ENCODE measurements at places on chromosomes 7 and 10.

GRCh38 chr7:139482662-139483466 is 609 bp downstream of the KLRG2 start:
- peak; percentile 73 for DNase-seq

DNA sequence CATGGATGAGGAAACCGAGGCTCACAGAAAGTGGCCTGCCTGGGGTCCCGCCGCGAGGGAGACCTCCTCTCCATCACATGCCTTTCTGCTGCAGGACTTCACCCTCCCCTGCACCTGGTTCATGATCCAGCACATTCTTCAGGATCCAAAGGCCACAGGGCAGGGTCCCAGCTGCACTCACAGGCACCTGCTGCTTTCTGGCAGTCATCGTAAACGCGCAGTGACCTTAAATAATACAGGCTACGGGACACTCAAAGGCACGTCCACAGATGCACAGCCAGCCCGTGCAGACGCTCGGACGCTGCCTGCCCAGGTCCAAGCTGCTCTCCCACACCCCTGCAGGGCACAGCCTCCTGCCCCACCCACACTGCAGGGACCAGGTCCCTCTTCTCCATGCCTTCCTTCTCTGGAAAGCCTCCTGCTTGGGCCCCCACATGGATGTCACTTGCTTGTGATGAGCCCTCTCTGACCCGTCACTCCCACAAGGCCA is 49.9 kb downstream of the CALML3 start:
- DNase-seq = no peak

DNA sequence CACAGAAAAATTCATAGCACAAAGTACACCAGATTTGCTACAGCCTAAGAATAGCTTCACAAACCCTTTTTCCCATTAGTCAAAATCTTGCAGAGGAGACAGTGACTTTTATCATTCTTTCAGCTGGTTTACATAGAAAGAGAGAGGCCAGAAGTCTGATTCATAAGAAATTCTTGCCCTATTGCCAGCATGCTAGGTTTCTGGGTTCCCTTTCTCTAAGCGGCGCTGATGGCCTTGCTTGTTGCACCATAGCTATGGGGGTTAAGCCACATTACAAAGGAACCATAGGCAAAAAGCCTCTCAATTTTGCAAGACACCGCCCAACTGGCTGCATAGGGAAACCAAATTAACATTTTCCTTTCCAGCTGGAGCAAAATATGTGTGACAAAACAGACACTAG is 87.4 kb downstream of the ZNF467 start:
- no peak for DNase-seq

GRCh38 chr7:83413831-83414230 is 235.1 kb downstream of the SEMA3E start:
- DNase-seq = no peak

DNA sequence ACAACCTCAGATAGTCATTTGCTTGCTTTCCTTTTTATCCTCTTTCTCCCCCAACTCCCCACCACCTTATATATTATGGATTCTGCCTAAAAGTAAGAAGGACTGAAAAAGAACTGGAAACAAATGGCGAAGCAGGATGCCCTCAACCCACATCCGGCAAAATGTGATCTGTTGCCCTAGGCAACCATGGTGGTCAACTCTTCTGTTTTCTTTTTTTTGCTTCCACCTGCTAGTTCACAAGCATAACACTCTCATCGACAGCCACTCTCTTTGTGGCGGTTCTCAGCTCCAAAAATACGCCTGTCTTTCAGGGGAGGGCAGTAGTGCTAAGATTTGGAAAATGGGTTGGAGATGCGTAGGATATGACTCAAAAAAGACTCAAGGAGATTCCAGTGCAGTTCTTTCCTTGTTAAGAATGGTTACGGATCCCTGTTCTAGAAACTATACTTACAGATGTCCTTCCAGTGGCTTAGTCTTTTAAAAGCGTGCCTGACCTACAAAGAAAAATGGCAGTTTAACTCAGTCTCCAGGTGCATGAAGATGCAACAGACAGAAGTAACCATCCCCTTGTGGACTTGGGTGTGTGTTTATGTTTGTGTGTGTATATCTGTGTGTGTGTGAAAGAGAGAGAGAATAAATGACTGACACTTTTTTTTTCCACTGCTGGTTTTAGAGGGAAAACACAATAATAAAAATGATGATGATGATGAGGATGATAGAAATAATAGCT is 10.7 kb downstream of the APBB1IP start:
- peak; percentile 19 for DNase-seq

- no peak for DNase-seq
Observed at GRCh38 chr10:116121640-116122525, 151.1 kb downstream of the GFRA1 start.

- DNase-seq = no peak
Observed at GRCh38 chr7:44172352-44172751, 16.9 kb downstream of the GCK start.

GRCh38 chr10:69955897-69956740 is 96.5 kb upstream of the MACROH2A2 start:
- DNase-seq = no peak

DNA sequence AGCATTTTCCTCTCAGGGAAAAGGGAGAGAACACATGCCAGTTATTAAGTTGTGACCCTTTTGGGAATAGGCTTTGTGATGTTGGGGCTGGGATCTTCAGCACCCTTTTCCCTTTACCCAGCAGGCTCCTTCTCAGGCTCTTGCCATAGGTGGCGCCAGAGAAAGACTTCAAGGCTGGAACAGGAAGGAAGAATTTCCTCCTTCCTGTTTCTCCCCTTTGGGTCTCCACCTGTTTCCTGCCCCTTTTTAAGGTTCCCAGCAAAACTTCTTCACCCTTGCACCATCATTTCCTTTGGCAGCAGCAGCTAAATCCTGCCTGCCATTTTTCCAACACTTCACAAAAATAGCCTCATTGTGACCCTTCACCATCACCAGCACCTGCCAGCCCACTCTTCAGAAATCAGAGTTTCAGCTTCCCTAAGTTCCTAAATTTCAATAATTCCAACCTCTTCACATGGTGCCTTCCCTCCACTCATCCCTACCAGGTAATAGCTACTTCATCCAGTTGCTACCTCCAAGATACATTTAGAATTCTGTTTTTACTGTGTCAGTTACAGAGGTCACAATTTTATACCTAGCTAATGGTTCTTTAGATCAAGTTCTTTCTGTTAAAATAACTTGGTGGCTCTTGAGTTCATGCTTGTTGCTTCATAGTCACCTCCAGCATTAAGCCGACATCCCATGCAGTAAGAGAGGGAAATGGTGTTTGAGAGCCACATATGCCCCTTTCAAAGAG is 22.4 kb upstream of the FOXK1 start:
- peak; percentile 70 for DNase-seq

GRCh38 chr7:38040831-38041230 is 120.4 kb downstream of the EPDR1 start:
- no peak for DNase-seq

GRCh38 chr7:115359119-115359518 is 437.2 kb downstream of the MDFIC start:
- no peak for DNase-seq

DNA sequence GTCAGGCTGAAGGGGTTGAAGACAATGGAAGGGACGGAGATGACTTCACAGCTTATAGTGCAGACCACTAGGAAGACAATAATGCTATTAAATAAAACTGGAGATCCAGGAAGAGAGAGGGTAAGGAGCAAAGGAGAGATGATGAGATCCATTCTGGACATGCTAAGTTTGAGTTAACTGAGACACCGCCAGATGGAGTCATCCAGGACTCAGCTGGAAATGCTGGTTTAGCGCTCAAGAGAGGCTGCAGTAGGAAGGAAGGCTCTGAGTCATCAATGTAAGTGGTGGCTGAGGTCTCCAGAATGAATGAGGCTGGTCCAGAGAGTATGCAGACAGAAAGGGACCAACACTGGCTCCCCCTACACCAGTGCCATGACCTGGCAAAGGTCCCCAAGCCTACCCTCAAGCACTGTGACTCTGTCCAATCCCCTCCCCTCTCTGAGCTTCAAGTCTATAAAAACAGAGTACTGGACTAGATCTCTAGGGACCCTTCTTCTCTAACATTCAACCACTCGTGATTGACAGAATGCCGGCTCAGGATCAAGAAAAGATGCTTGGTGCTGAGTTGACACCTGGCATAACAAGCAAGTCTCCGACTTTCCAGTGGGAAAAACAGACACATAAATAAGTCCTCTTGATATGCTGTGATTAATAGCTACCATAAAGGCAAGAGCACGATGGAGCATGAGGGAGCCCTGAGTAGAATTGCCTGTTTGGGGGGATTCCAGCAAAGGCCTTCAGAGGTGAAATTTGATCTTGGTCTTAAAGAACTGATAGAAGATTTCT is 8.9 kb downstream of the GFRA1 start:
- DNase-seq = no peak

- peak; percentile 77 for DNase-seq
Observed at GRCh38 chr7:33185786-33186185, 56.4 kb downstream of the BBS9 start.

DNA sequence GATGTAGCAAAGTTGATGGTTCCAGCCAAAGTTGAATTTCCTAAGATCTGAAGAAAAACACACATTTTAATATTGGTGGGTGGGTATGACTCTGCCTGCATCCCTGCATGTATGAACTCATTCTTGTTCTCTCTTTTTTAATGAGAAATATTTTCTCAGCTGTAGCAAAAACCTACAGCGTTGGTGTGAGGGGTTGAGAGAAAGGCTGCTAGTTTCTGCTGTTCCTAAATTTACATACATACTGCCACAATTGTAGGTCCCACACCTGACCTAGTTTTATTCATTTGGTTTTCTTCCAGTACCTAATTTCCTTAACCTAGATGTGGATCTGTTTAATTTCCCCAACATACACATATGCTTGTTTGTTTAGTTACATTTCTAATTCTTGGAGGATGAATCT is 4.6 kb downstream of the AGFG2 start:
- DNase-seq = no peak

DNA sequence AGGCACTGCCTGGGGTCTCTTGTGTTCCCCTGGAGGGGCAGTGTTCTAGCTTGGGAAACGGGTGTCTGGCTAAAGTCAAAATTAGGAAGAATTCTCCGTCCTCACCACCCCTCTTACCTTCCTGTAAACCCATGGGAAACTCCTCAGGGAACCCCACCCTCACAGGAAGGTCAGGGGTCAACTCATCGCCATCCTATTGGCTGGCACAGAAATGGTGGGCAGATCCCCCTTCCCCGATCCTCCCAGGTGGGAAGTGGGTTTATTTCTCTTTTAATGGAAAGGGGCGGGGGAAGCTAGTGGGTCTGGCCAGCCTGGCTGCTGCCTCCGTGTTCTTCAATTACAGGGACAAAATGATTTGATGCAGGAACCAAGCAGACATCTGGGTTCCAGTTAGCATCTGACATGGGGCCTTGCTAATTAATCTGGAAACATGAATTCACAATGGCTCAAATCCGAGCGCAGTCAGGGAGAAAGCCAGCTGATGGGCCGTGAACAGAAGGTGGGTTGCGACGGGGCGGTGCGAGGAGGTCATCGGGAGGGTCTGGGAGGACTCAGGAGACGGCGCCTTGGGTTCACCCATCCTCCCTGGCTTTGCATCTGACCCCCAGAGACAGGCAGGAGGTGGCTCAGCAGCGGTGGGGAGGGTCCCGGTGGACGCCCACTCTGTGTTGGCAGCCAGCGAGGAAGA is 66.6 kb downstream of the SLIT1 start:
- no peak for DNase-seq

DNA sequence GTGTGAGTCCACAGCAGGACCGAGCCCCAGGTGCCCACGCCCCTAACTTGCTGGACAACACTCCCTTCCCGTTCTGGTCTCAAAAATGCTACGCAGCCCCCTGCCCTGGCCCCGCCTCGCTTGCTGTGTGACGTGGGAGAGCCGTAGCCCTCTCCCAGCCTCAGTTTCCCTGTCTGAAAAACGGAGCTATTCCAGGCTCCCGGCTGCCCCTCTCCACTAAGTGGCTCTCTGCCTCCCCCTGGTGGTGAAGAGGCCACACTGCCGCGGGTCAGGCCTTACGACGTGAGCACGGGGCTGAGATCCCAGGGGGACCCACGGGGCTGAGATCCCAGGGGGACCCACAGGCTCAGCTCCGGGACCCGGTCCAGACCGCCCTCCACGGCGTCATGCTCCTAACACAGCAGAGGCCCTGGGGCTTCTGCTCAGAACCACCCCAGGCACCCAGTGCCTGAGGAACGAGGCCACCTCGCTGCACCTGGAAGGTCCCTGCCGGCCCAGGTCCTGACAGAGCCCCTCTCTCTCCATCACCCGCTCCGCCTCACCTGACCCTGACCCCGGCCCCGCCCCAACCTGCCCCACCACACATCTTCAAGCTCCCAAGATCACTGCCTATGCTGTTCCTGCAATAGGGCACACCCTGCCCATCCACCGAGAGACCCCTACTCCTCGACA is 26.7 kb downstream of the MICALL2 start:
- peak; percentile 85 for DNase-seq

DNA sequence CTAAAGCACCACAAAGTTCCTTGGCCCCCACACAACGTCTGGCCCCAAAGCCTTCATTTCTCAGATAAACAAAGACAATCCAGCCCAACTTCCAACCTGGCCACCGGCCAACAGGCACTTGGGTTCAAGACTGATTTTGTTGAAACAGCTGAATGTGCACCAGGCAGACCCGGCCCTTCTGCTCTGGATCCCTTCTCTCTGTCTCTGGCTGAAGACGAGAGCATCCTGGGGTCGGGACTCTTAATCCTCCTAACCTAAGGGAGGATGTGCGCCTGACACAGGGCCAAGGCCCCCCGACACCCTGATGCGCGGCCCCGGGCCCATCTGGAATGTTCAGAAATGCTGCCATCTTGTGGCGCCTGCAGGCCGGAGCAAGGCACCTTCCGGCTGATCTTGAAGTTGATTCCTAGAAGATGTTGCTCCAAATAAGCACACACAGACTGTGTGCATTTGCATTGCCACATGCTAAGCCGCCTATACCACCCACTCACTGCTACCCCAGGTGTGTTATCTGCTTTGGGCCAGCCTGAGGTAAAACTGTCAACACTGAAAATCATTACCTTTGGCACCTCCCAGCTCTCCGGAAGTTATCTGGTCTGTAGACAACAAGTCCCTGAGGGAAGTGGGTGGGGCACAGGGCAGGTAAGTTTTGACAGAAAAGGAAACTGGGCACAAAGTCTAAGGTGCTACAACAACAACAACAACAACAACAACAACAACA is 98.4 kb upstream of the HABP2 start:
- peak; percentile 89 for DNase-seq

DNA sequence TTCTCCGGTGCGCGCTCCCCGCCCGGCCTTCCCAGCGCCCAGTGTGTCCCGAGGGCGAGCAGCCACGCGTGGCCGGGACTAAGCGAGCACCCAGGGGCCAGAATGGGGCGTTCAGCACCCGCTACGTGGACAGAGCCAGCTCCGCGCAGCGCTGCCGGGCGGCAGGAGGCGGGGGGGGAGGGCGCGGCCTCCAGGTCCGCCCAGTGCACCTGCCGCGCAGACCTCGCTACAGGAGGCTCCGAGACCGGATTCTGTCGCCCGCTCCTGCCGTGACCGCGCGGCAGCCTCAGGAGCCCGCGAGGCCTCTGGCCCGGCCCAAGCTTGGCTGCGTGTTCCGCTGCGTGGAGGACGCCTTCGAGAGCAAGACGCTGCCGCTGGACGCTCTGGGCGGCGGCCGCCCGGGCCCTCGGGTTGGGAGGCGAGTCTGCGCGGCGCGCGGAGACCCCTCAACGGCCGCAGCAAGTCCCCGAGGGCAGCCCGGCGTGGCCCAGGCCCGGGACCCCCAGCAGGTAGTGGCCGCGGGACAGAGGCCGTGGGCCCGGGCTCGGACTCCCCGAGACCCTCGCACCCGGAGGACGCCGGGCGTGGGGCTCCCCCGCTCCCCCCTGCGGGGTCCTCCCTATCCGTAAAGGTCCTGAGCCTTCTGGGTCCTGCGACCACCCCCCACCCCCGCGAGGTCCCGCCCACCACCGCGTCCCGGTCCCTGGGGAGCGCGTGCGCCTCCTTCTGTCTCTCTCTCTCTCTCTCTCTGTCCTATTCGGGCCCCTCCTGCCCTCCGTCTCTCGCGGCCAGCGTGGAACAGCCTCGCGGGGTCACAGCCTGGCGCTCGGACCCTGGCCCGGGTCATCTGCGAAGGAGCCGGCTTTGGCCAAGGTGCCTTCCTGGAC is 904 bp upstream of the DPYSL4 start:
- DNase-seq = peak; percentile 76
